Gastroesophageal sphincter (tissue), 4 donors: ENCODE measurements at places on chromosomes 6 and 20. TPM values are rescaled to one million over a fixed set of nuclear protein-coding genes. Genes with fewer than 3 reads are reported as not detected.

Gene RIN2
- 58.7 TPM for total RNA-seq

Gene C6orf132
- total RNA-seq, result 1.4 TPM

Gene TNF
- not detected for total RNA-seq

Gene ARFRP1
- 56.4 TPM for total RNA-seq

Gene EGFL8
- 10.3 TPM for total RNA-seq

Gene SIRPB1
- total RNA-seq, result 3.4 TPM

Gene RHAG
- 0.27 TPM for total RNA-seq

Gene KCNK17
- total RNA-seq, result not detected

Gene SLC17A1
- total RNA-seq, result not detected

Gene SLX4IP
- total RNA-seq, result 3.0 TPM

Gene CGA
- not detected for total RNA-seq

Gene TRIM40
- not detected for total RNA-seq

Gene TXLNB
- 1.2 TPM for total RNA-seq

Gene RFX6
- not detected for total RNA-seq

Gene CCN6
- total RNA-seq, result not detected

Gene GNRH2
- not detected for total RNA-seq

Gene CST7
- 4.0 TPM for total RNA-seq

Gene FABP7
- not detected for total RNA-seq

Gene SPATA25
- total RNA-seq, result 4.2 TPM

Gene CALHM6
- total RNA-seq, result 0.50 TPM

Gene DLK2
- not detected for total RNA-seq

Gene TPBG
- 96.7 TPM for total RNA-seq

Gene BMP2
- total RNA-seq, result 5.3 TPM

Gene C6orf163
- total RNA-seq, result 1.6 TPM

Gene TUBE1
- 41.2 TPM for total RNA-seq

Gene C20orf202
- total RNA-seq, result 1.3 TPM

Gene PTCRA
- total RNA-seq, result not detected

Gene C4A
- total RNA-seq, result 50.4 TPM

Gene RAD21L1
- not detected for total RNA-seq

Gene DYNLT1
- total RNA-seq, result 105 TPM

Gene PRRT1
- 3.2 TPM for total RNA-seq

Gene OR12D3
- not detected for total RNA-seq

Gene BIRC7
- total RNA-seq, result not detected

Gene ASIP
- not detected for total RNA-seq

Gene STMND1
- not detected for total RNA-seq

Gene C20orf141
- not detected for total RNA-seq

Gene ANKEF1
- 0.87 TPM for total RNA-seq

Gene IPCEF1
- total RNA-seq, result 1.3 TPM

Gene ATP6V1G2
- 1.7 TPM for total RNA-seq

Gene ZNF318
- 22.1 TPM for total RNA-seq

Gene GNAS-AS1
- total RNA-seq, result not detected

Gene ZNF391
- total RNA-seq, result 2.7 TPM

Gene GLP1R
- total RNA-seq, result not detected

Gene CTAGE9
- total RNA-seq, result not detected

Gene CLDN20
- total RNA-seq, result not detected
